ENCODE measurements at places on chromosomes 4 and X. TPM values are rescaled to one million over a fixed set of nuclear protein-coding genes. Genes with fewer than 3 reads are reported as not detected.

- no peaks in the 10 kb centered on the region for H3K4me1 ChIP-seq
- H3K36me3 ChIP-seq = no peaks in the 10 kb centered on the region
- no peak overlapping the region for H3K4me3 ChIP-seq
- no peak overlapping the region for H3K27ac ChIP-seq
- DNase-seq = no peak
Observed at GRCh38 chr4:150325872-150326271, 247.6 kb downstream of the DCLK2 start.

DNA sequence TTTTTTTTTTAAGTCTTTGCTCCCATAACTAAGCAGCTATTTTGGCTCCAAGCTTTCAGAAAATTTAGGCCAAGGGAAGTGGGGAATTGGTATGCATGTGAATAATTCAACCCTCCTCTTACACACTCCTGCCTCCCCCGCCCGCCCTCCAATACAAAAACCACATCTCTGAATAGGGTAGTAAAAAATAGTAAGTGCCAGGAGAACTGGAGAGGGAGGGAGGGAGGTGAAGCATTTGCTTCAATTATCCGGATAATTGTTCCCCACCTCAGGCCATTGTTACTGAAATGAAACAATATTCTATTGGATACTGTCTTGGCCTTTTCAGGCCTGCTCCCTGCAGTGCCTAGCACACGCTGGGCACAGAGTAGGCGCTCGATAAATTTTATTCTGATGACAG is 5.5 kb upstream of the GSX2 start:
- H3K27me3 ChIP-seq = peaks cover 41% of the 10 kb centered on the region
- no peaks in the 10 kb centered on the region for H3K36me3 ChIP-seq
- no peaks in the 10 kb centered on the region for H3K4me1 ChIP-seq
- no peak overlapping the region for H3K27ac ChIP-seq

DNA sequence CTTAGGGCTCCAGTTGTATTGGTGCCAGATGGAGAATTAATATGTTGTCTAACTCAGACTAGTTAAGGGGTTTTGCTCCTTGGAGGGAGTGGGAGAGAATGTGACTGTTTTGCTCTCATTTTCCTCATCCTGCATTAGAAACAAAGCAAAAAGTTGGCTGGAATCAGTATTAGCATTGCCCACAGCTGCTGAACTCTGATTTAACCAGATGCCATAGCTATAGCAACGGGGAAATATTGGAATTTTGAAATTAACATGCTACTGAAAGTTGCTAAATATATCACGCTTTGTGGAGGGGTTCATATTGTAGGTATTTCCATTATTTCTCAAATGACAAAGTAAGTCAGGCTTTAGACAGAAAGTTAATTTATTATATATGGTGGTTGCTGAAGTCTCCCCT is 66.7 kb upstream of the EOLA2 start:
- H3K4me3 ChIP-seq = no peak overlapping the region
- DNase-seq = no peak
- no peaks in the 10 kb centered on the region for H3K36me3 ChIP-seq
- H3K27ac ChIP-seq = no peak overlapping the region
- H3K27me3 ChIP-seq = no peaks in the 10 kb centered on the region

Gene CAPN6
- 7.8 TPM for total RNA-seq

Data from prostate gland (tissue), 2 donors.